Renal cortical epithelial cell (primary cell): ENCODE measurements at places on chromosomes 5 and 9.

DNA sequence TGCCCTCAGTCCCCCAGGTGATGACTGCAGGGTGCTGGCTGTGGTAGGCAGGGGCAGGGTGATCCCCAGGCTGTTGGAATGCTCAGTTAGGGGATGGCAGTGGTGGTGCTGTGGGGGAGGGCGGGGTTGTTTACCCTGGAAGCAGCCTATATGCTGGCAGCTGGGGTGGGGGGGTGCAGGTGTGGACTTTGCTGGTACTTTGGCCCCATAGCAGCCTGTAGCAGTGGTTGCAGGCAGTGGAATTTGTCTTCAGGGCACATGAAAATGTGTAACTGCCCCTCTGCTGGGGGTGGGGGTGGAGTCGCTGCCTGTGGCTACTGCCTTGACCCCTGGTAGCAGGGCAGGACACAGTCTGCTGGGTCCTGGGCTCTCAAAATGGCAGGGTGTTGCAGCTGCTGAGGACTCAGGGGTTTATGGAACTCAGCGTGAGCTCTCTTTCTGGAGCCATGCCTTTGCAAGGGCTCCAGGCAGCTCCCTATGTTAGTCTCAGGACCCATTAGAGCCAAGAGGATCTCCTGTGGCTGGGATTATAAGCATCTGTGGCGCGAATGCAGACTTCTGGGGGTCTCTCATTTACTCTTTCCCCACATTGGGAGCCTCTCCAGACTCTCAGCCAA, 65.0 kb downstream of the RMI1 start:
- DNase-seq, result peak; percentile 16

DNA sequence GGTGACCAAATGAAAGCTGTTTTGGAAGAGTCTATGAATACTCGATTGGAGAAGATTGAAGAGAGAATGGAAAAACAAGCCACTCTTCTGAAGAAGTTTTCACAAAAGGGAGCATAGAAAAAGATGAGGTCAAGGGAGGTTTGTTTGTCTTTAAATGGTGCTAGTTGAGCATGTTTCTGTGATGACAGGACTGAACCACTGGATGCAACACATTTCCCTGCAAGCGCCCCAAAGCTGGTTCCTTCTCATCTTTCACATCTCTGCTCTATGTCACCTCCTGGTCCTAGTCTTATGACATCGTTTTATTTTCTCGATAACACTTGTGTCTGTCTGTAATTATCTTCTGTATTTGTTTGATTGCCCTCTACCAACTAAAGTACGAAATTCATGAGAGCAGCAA, 3.8 kb upstream of the CCDC192 start:
- DNase-seq, result peak; percentile 3

DNA sequence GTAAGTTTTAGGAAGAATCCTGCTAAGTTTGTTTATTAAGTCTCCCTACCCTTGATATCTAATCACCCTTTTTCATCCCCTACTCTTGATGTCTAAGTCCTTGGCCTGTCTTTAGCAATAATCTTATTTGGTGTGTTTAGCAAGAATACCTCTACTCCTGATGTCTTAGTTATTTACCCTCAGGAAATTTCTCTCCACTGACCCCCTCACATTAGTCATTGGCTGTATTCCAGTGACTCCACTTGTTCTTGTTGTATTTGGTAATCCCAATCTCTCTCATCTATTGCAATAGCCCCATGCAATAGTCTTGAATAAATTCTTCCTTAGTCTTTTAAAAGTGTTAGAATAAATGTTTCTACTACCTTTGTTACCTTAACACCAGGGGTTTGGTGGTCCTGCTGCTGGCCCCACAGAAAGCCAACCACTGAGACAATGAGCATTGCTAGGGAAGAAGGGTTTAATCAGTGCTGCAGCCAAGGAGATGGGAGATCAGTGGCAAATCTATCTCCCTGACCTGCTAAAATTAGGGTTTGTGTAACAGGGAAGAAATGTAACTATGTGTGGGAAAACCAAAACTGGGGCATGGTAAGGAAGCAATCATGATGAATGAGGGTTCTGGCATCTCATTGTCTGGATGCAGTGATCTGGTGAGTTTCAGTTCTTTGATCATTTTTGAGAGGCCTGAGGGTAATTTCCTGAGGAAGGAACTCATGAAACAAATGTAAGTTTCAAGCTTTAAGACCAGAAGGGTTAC, 236.4 kb upstream of the DAB2 start:
- peak; percentile 75 for DNase-seq

DNA sequence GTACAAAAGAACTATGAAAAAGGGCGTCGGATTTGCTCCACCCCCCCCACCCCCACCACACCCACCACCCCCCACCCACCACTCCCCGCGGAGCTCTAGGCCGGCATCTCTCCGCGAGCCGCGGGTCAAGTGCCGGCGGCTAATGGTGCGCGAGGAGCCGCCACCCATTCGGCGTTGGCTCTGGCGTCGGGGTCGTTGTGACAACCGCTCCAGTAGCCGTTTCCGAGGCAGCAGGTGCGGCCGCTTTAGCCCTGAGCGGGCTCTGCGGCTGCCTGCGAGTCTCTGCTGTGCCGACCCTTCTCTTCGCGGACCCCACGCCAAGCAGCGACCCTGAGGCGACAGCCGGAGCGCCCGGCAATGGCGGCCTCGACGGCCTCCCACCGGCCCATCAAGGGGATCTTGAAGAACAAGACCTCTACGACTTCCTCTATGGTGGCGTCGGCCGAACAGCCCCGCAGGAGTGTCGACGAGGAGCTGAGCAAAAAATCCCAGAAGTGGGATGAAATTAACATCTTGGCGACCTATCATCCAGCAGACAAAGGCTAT, at the start of gene PPP1R2B:
Gene PPP1R2B (plus strand): TSS at position 90 of the 546 bp plus-strand sequence. CDS start 268 bp downstream, at position 358.
- no peak for DNase-seq

- DNase-seq, result no peak
These were observed 1005.7 kb downstream of the DTWD2 start for GRCh38 chr5:117982691-117983090.

DNA sequence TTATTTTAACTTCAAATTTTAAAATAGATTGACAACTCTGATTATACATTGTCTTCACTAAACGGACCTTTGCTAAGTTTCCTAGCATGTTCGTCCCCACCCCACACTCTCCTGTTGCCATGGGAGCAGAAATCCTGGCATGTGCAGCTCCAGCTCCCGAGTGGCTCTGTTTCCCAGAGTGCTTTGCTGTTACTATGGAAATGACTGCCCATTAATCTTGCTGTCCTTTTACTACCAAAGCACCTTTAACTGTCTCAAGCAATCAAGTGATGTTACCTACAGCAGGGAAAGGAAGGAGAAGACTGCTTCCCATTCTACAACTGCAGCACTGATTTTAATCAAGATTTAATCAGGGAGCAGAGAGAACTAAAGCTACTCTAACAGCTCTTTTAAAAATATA, 212.0 kb upstream of the KIF2A start:
- DNase-seq, result peak; percentile 80

- no peak for DNase-seq
These were observed 25.1 kb upstream of the PCSK1 start for GRCh38 chr5:96458176-96458575.

DNA sequence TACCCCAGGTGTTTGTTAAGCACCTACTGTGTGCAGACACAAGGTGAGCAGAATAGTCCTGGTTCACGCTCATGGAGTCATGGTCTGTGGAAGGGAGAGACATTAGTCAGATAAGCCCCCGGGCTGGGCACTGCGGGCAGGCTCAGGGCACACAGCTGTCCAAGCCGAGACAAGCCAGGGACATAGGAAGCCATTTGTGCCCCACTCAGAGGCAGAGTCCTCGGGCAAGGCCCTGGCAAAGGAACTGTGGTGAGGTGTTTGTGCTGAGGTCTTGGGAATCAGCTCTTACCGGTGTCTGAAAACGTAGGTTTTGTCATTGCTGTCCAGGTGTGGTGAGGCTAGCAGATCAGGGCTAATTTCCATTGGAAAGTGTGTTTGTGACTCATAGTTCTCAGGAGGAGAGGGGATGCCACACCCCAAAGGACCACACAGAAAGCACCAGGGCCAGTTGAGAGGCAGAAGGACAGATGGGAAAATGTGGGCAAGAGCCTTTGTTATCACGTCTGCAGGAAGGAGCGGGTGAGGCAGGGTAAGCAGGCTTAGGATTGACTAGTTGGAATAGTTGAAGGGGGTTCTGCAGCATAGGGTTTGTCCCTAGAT, 46.1 kb upstream of the NEURL1B start:
- DNase-seq, result no peak
